ENCODE measurements at places on chromosomes 2 and 18.

- DNase-seq: no peak
These were observed 1.8 kb downstream of the NMI start for GRCh38 chr2:151287513-151288250.

DNA sequence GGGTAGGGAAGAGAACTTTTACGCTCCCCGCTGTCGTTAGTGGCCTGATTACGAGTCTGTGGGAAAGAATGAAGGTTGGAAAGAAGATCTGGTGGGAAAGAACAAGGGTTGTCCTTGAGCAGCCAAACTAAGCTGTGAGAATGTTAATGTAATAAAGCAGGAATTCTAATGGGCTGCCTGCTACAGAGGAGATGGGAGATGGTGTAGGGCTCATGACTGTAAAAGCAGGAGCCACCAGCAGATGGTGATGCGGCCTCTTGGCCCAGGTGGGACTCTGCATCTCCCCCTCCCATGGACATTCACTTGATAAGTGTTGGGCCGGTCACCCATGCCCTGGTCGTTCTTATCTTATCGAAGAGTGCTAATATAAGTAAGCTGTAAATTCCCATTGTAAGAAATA, 150.0 kb downstream of the NEDD4L start:
- DNase-seq: no peak

DNA sequence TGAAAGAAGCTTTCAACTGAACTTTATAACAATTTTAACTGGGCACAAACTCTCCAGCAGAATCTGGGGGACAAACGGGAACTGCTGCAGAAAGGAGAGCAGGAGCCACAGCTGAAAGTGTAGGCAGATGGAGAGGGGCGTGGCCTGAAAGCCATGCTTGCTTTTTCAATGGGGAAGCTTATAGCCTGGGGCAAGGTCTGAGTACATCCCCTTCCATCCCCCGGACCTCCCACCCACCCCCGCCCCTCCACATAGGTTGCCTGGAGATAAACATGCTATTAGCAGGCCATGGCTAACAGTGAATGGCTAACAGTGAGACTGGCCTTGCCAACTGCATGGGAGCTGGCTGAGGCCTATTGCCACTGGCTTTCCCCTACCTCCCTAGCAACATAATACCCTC, 317.9 kb upstream of the TANK start:
- no peak for DNase-seq

- no peak for DNase-seq
These were observed 1127.1 kb downstream of the DPP10 start for GRCh38 chr2:115569547-115569946.

DNA sequence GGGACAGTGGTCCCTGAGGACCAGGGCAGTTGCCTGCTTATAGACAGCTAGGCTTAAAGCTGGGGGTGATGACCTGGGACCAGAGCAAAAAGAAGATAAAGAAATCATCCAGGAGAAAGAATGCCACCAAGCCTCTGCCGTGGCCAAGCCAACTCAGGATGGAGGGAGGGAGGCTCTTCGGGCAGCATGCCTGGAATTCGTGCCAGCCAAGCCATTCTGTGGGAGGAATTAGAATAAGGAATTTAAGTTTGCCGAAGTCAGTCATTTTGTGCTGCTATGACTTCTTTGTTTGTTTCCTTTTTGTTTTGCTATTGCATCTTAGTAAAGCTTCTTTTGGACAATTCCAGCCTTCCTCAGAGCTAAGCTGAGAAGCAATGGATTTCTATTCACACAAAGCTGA, 124.1 kb downstream of the EN1 start:
- no peak for DNase-seq

- no peak for DNase-seq
These were observed 145.4 kb downstream of the RTN4 start for GRCh38 chr2:54904836-54905235.

GRCh38 chr18:8389391-8390340, 219.6 kb upstream of the RAB12 start:
- DNase-seq: peak; percentile 84

DNA sequence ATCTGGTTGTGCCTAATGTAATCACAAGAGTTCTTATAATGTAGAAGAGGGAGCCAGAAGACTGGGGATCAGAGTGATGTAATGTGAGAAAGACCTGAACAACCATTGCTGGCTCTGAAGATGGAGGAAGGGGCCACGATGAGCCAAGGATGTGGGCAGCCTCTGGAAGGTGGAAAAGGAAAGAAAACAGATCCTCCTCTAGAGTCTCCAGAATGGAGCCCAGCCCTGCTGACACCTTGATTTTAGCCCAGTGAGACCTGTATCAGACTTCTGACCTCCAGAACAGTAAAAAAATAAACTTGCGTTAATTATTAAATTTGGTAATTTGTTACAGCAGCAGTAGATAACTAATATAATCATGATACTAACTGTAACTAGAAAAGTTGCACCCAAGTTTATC, 3.1 kb downstream of the RBKS start:
- DNase-seq: no peak

DNA sequence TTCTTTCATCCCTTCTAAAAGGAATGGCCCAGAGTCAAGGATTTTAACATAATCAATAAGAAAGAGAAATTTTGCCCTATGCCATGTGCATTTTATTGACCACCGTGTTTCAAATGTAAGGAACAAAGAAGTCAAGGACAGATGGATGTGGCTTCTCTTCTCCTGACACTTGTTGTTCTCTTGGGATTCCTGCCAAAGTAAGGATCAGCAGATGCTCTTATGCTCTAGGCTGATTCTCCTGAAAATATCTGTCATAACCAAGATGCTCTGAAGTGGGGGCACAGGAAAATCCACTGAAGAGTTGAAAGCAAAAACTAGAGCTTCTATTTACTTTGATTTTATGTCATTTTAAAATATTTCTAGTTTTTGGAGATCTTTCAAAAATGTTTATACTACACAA, 72.9 kb upstream of the SYT4 start:
- DNase-seq: no peak

DNA sequence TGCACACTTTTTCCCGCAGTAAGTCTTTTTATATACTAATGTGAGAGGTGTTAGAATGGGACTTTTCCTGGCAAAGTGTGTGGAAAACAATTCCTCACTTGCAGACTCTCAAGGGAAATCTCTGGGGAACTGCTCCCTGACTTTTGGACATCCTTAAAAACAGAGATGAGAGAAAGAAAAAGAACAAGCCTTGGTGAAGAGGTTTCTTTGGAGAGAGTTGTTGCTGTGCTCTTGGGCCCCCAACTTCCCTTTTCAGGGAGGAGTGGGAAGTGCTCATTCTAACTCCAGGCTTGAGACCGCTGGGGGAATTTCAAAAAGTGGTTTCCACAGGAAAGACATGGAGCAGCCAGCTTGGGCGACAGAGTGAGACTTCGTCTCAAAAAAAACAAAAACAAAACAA, 142.6 kb upstream of the SPRED2 start:
- DNase-seq: no peak

DNA sequence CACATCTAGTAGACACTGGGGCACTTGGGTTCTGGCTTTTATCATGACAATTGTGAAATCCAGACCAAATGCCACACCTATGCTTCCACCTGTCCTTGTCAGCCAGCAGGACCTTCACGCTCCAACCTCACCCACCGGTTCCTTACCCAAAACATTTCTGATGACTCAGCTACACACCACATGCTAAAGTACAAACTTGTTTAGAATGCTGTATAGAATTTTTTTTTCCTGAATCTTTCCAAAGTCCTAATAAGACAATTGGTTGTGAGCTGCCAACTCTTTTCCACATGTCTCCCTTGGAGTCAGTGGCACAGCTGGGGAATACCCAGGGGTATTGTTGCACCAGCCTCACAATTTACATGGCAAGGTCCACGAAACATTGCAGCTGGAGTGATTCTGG, 75.5 kb upstream of the LPIN2 start:
- no peak for DNase-seq

DNA sequence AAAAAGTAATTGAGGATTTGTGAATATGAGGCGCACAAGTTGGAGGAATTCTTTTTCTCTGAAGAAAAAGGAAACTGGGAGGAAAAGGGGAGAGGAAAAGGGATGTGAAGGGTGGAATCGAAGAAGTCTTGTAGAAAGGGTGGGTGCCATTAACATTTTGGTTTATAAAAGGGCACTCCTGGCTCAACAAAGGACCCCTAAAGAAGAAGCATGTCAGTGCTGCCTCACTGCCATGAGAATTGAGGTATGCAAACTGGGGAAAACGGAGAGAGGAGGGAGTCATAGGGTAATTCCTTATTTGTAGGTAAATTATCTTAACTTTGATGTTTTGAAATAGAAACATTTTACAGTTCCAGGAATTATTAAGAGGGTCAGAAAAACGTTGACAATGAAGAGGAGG, 207.2 kb downstream of the NAPG start:
- no peak for DNase-seq

GRCh38 chr2:152861349-152861942, 143.0 kb downstream of the ARL6IP6 start:
- DNase-seq: no peak

DNA sequence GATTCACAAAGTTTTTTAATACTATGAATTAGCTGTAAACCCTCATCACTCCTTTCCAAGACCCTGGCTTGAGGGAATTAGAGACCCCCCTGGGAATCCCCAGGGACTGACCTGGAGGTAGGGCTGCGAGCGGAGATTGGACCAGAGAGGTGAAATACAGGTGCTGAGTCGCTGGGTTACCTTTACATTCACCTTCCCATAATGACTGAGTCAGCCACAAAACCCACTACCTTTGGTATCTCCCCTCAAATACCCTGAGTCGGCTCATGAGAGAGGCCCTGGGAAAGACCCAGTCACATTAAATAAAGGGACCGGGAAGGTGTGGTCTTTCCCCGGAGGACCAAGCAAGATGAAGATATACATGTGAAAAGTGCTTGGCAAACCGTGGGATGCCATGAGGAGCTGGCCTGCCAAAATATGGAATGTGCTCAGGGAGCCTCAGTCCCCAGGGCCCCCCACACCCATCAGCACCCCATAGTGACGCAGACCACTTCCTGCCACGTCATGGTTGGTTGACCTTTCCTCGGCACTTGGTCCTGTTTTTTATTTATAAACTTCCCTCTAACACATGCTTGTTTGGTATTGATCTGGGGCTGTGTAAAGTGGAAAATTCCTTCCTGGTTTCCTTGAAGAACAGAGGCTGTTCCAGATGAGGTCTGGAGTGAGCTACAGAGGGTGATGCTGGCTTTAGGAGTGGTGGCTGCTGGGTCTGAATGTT, 51.4 kb downstream of the IL1RL2 start:
- no peak for DNase-seq

GRCh38 chr2:119574108-119574815, 30.0 kb downstream of the CFAP221 start:
- DNase-seq: no peak

DNA sequence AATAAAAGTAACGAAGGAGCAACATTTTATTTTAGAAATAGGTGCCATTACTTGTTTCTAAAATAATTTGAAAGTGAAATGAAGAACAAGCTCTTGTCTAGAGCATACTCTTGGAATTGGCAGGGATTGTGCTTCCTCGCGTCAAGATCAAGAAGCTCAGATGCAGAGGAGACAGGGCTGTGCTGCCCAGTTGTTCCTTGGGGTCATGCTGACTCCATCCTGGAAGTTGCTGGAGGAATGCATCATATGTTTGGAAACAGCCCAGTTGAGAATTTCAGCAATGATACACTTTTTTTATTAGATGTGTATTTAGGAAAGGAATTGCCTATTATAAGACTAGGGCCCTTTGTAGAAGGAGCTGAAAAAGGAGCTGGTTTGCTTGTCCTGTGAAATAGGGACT, 17.2 kb downstream of the LTBP1 start:
- no peak for DNase-seq

DNA sequence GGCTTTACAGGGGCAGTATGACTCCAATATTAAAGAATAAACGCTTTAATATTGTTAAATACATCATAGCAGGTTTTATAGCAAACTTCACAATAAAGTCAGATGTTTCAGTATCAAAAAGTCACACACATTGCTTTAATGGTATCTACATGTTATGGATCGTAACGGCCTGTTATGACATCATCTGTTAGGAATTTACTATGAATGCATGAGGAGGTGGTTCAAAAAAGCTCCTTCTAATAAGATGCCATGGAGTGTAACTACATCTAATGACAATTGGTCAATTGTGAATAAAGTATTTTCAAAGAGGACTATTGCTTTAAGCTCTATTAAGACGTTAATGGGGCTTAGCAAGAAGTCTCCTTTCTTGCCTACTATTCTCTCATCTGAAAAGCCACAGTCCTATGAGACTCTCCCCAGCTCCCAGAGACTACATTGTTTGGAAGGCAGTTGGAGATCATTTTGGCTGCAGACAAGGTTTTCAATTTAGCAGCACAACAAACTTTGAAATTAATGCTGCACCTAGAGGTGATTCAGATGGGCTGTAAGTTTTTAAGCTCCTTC, 300.7 kb upstream of the MEIS1 start:
- DNase-seq: no peak

- no peak for DNase-seq
These were observed 43.1 kb upstream of the SLC39A10 start for GRCh38 chr2:195613922-195614321.

DNA sequence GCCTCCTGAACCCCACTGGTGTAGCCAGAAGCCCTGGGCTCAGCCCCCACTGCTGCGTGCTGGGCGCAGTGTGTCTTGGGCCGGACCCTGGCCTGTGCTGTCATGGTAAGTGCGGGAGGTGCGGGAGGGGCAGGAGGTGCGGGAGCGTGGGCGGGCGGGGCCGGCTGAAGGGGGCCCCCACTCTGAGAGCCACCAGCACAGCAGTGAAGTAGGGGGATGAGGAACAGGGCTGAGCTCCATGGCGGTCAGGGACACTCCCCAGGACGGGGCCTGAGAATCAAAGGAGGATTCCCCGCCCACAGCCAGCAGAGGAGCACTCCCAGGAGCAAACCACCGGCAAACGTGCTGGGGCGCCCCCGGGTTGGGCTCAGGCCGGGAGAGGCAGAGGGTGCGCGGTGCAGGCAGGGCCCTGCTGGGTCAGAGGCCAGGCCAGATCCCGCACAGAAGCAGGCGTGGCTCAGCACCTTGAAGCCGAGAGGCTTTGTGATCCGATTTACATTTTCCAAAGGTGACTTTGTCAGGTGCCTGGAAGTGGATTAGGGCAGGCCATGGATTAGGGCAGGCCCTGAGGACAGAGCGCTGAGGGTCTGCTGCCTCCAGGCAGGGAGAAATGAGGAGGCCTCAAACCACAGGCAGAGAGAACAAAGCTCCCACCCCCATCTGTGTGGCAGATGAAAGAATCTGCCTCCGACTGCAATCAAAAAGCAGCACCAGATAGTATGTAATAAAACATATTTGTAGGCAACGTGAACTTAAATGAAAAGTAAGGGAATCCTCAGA, 152.0 kb upstream of the RAB6C start:
- DNase-seq: no peak

- DNase-seq: no peak
These were observed 13.8 kb upstream of the DSC3 start for GRCh38 chr18:31056296-31056695.

GRCh38 chr2:22076454-22076853, 952.7 kb downstream of the TDRD15 start:
- DNase-seq: no peak

DNA sequence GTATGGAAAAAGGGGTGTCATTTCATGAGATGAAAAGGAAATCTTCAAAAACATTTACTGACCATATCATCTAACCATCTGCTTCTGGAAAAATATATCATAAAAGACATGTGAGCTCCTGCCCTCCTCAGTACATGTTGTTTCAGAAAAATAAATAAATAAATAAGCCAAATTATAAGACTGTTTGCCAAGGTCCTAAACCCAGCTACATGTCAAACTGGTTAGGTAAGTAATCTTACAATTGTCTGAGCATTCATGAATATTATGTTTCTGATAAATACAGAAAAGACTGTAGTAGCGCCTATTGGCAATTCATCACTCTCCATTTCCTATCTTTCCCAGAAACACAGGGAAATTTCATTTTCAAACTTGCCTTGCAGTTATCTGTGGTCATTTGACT, 138.9 kb upstream of the SETBP1 start:
- no peak for DNase-seq
